Panc1 (cell line): ENCODE measurements at places on chromosomes 16 and 17.
A peak's percentile ranks its signal among the peaks of the same experiment; 100 is the strongest.

DNA sequence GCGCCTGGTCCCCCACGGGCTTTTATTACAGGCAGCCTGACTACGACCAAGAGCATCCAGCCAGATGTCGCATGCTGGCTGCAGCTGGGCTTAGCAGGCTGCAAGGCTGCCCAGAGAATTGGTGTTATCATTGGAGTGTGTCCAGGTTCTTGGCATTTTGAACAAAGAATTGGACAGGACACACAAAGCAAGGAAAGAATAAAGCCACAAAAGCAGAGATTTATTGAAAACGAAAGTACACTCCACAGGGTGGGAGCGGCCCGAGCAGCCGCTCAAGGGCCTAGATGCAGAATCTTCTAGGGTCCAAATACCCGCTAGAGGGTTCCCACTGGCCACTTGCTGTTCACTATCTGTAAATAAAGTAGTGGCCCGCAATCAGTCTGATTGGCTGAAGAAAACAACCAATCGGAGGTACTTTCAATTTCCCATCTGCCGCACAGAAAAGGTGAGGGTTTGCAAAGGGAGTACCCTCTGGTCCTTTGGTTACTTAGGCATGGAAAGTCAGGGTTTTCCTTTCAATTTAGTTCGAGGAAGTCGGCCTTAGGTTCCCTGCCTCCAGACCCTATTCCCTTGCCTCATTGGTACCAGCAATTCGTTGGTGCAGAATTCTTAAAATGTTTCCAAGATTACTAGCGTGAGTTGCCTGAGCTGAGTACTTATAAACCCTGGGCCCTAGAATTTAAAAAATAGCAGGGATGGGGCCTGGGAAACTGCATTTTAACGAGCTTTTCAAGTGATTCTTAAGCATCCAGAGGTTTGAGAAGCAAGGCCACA, 38.5 kb upstream of the CNEP1R1 start:
- no peak for DNase-seq

DNA sequence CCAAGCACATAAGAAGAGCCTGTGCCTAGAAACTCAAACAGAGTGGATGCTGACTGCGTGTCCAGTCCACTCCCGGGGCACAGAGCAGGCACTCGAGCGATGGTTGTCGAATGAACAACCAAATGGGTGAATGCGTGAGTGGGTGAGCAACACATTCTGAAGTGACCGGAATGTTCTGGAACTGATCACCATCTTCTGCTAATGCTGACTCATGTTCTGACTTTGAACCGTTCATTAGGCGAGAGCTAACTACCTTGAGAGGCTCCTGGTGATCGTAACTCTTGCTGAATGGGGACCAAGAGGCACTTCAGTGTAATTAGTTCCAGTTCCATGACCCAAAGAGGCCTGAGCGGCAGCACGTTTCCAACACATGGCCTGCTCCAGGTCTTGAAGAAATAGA, 37.9 kb downstream of the IRF8 start:
- DNase-seq: no peak

GRCh38 chr17:32120141-32120540, 22.2 kb upstream of the RHOT1 start:
- DNase-seq: no peak

DNA sequence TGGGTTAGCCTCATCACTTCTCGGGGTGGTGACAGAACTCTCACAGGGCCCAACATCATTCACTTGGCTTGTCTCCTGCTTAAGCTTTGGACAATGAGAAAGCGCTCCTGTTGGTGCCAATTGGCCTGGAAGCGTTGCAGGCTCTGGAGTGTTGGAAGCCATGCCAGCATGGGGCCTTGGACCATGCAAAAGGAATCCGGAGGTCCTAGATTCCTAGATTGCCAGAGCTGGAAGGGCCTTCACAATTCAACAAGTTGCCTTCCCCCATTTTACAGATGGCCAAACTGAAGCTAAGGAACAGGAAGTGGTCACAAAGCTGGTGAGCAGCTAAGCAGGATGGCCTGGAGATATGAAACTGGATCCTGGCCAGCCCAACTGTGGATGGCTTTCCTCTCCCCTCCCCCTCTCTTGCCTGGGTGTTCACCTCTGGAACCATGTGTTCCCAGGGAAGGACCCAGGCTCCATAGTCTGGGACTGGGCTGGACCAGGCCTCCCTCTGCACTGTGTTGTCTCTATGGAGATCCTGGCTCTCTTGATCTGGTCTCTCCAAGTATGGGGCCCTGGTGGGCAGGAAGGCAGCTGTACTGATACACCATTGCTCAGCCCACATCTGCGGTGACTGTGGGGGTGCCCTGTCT, 6.0 kb upstream of the IGFBP4 start:
- DNase-seq: no peak

- no peak for DNase-seq
Measured at GRCh38 chr16:8962393-8963009, 1.2 kb downstream of the USP7 start.

DNA sequence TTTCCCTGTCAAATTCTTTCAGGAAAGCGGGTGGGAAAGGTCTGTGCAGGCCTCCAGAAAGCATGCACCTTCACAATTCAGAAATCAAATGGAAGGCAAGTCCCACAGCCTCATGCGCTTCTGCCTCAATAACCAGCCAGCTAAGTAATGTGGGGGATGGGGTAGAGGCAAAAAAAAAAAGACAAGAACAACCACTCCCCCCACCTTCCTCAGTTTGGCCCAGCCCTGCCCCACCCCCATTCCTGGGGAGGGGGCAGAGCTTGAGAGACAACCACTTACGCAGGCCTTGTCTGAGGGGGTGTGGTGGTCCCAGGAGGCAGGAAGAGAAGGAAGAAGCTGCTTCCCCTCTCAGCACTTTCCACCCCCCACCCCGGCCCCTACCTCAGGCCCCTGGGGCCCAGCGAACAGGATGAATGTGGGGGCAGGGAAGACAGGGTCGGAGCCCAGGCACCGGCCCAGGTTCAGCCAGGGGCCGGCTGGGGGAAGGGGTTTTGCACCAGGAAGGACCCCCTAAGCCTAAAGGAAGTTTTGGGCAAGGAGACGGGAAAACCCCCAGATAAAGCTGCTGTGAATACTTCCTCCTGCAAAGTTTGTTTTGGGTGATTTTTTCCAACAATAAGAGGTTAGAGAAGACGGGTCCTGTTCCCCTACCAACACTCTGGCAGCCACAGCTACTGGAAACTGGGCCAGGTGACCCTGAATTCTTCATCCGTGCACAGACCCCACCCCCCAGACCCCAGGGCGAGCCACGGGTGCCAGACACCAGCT, 1.2 kb downstream of the JUP start:
- no peak for DNase-seq

- no peak for DNase-seq
Measured at GRCh38 chr16:89489898-89490438, 393 bp downstream of the ANKRD11 start.

GRCh38 chr17:9817086-9817485, 4.8 kb downstream of the GSG1L2 start:
- no peak for DNase-seq

DNA sequence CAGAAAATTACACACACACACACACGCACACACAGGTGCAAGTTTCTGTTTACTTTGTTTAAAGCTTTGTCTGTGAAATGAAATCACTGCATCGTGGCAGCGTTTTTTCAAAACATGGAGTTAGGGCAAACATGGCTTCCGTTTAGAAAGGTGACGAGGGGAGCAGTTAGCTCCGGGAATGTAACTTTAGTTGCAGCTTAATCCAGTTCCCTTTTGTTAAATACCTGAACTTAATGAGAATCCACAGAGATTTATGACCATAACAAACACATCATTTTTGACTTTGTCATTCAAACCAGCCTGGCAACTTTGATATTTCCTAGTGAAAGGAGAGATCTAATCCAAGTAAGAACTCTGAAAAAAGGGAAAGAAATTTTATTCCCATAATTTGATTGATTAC, 12.1 kb downstream of the HS3ST3A1 start:
- DNase-seq: no peak

- no peak for DNase-seq
Measured at GRCh38 chr17:47714773-47715396, 18.2 kb upstream of the TBX21 start.

DNA sequence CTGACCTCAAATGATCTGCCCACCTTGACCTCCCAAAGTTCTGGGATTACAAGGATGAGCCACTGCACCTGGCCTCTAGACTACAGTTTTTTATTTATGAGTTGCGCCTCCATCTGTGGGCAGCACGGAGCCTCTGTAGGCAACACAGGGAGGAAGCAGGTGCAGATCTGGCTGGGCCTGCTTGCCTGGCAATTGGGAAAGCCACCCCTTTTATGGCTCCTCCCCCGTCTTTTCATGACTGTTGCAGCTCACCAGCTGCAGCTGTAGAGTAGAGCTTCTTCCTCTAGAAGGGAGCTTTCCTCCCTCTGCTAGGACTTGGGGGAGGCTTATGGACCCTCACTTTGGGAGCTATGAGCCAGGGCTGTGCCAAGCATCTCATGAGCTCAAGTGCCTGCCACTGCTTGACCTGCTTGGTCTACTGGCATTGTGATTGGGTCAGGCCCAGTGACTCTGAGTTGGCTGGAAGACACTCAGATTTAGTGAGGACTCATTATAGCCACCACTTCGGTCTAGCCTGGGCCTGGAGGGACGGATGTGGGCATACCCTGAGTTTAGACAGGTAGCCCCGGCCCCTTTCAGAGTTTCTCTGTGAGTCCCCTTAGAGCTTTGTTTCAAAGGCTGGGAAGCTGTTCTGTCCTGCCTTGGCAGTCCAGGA, 6.9 kb upstream of the SLC7A6 start:
- DNase-seq: no peak

DNA sequence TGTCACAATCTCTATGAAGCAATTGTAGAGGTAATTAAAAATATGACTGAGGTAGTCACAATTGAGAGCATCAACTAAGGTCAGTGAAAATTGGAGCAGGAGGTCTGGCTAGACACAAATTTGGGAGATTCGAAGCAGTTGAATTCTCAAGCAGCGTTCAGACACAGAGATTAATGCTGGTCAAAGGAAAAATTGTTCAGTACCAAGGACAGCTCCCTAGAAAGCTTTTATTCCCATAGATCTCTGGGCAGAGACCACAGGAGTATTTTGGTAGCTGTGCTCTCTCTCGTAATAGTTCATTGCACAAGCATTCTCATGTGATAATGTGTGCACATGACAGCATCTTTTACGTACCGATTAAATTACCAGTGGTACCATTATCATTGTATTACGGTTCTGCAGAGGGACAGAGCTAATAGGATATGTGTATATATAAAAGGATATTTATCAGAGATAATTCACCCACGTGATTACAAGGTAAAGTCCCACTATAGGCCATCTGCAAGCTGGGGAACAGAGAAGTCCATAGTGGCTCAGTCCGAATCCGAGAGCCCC, 387.5 kb upstream of the HSBP1 start:
- no peak for DNase-seq

GRCh38 chr17:8922928-8923327, 42.6 kb downstream of the PIK3R5 start:
- DNase-seq: no peak

DNA sequence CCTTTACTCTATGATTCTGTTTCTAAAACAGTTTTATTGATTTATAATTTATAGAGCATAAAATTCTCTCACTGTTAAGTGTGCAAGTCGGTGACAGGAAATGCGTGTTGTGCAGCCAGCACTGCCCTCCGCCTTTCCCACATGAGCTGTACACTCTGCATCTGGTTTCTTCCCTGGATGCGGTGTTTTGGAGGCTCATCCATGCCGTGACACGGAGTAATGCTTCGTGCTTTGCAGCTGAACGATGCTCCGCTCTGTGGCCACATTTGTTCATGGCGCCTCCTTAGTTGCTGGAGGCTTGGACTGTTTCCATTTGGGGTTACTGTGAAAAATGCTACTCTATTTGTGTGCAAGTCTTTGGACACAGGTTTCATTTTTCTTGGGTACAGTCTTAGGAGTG, 7.2 kb upstream of the IGFALS start:
- no peak for DNase-seq

GRCh38 chr17:77311371-77311981, 170.7 kb downstream of the SEC14L1 start:
- no peak for DNase-seq

DNA sequence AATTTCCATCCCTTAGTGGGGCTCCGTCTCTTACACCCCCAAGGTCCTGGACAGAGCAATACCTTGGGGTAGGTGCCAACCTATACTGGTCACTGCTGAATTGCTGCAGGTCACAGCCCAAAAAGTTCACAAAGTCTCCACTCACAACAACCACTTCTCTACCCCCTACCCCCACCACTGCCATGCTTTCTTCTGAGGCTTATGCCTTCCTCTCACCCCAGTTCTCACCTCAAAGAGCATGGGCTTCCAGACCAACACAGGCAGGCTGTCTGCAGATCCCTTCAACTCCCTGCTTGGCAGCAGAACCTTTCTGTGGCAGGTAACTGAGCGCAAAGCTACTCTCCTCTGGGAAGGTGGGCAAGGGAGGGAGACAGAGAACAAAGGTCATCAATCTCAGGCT, 35.5 kb downstream of the C16orf78 start:
- no peak for DNase-seq

DNA sequence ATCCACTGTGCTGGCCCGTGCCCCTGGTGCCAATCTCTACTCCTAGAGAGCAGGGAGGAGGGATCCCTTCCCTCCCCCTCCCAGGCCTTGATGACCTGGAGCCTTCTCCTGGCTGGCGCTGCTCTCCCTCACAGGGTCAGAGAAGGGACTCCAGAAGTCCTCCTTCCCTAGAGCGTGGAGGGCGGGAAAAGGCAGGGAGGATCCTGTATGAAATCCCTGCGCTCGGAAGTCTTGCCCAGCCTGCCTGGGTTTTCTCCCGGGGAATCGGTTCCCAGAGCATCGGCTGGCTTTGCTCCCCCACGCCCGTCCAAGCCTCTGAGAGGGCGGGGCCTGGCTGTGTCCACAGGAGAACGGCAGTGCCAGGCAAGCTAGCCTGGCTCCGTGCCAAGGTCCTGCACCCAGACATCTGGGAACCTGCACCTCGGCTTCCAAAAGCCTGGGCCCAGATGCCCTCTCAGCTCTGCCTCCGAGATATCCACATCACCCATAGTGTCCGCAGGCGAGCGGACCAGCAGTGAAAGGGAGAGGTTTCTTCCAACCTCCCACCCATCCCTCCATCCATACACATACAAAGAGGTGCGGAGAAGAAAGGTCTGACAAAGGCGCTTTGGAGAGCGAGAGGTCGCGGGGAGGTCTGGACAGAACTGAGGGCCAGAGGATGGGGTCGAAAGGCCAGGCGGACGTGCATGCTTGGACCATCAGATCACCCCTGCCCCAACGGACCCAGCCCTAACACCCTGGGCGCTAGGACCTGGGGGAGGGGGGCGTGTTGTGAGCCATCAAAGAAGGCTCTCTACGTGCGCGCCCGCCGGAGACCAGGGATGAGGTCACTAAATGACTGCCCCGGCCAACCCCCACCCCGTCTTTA, 1.1 kb downstream of the MPP2 start:
- DNase-seq: no peak

- peak; percentile 7 for DNase-seq
Measured at GRCh38 chr17:69762359-69762758, 312.7 kb upstream of the KCNJ16 start.

GRCh38 chr17:81460856-81461460, 51.6 kb downstream of the ACTG1 start:
- DNase-seq: no peak

DNA sequence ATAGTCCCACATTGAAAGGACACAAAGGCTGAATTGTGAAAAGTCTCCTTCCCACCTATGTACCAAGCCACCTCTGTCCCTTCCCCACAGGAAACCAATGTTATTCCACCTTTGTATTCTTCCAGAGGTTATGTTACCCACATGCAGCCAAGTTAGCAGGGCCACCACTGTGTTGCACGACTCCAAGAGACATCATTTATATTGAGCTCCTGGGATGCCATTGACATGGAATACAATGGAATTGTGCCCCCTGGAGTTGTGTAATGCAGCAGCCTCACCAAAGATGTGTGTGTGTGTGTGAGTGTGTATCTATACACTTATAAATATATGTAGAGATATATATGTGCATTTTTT, 21.6 kb upstream of the MSI2 start:
- DNase-seq: no peak
